ENCODE measurements at places on chromosomes 6 and 20.

- no peak overlapping the region for H3K27ac ChIP-seq
- H3K4me1 ChIP-seq, result peaks cover 11% of the 10 kb centered on the region
- no peak for DNase-seq
- no peak overlapping the region for H3K4me3 ChIP-seq
Observed at GRCh38 chr20:41222703-41223102, 85.4 kb downstream of the PLCG1 start.

- peaks cover 19% of the 10 kb centered on the region for H3K27me3 ChIP-seq
- H3K4me3 ChIP-seq, result no peak overlapping the region
- DNase-seq, result peak; percentile 2
- no peaks in the 10 kb centered on the region for H3K36me3 ChIP-seq
- peaks cover 5% of the 10 kb centered on the region for H3K4me1 ChIP-seq
Observed at GRCh38 chr20:21808863-21809664, 103.6 kb downstream of the PAX1 start.

- H3K27ac ChIP-seq, result no peak overlapping the region
- no peak overlapping the region for H3K4me3 ChIP-seq
Observed at GRCh38 chr6:16852671-16853070, 91.4 kb upstream of the ATXN1 start.

- peaks cover 2% of the 10 kb centered on the region for H3K4me1 ChIP-seq
- H3K27ac ChIP-seq, result no peak overlapping the region
- H3K36me3 ChIP-seq, result peaks cover 13% of the 10 kb centered on the region
- no peak for DNase-seq
- no peaks in the 10 kb centered on the region for H3K27me3 ChIP-seq
- H3K4me3 ChIP-seq, result no peak overlapping the region
Observed at GRCh38 chr6:26003102-26003694, 40.6 kb downstream of the TRIM38 start.

- peaks cover 5% of the 10 kb centered on the region for H3K27me3 ChIP-seq
- no peaks in the 10 kb centered on the region for H3K36me3 ChIP-seq
- DNase-seq, result no peak
- no peak overlapping the region for H3K4me3 ChIP-seq
- peaks cover 36% of the 10 kb centered on the region for H3K4me1 ChIP-seq
Observed at GRCh38 chr20:32628960-32629530, 43.9 kb upstream of the NOL4L start.

- peaks cover 6% of the 10 kb centered on the region for H3K36me3 ChIP-seq
- no peak overlapping the region for H3K4me3 ChIP-seq
- H3K4me1 ChIP-seq, result peaks cover 18% of the 10 kb centered on the region
- no peak for DNase-seq
- H3K27ac ChIP-seq, result no peak overlapping the region
Observed at GRCh38 chr6:88294702-88295101, 128.6 kb upstream of the CNR1 start.

DNA sequence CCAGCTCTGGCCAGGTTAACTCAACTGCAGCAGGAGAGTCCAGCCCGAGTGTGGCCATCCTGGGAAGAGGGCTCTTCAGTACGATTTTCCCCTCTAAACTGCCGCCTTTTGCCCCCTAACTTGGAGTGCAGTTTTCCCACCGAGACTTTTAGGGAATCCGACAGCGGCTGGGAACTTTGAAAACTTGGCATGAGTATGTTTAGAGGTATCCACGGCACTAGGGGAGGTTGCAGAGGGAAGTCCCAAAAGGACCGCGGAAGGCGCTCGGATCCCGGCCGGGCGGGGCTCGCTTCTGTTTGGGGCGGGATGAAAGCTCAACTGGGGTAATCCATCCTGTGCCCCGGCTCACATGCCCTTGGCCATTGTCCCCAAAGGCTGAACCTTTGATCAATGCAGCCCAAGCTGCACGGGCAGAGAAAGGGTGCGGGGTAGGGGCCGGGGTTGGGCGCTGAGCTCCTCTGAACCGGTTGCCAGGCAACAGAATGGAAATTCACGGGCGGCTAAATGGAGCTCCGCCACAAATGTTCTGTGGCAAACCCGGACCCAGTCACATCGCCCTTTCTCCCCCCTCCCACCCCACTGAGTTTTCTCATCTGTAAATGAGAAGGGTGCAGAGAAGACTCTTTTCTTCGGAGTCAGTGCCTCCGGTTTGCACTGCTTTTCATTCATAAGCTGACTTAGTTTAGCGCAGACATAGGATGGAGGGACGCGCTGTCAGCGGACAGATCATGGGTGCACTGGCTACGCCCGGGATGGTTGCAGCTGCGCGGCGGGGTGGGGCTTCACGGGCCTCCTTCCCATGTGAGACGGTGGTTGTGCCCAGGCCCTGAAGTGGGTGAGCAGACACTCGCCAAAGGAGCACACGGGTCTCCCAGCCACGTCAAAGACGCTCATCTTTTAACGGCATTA is 2.3 kb downstream of the BMP6 start:
- H3K27me3 ChIP-seq, result peaks cover 45% of the 10 kb centered on the region
- H3K4me1 ChIP-seq, result peaks cover 41% of the 10 kb centered on the region
- no peaks in the 10 kb centered on the region for H3K36me3 ChIP-seq
- peak; percentile 9 for DNase-seq
- peak overlapping the region; percentile 79 for H3K4me3 ChIP-seq

GRCh38 chr6:36615018-36615761 is 21.0 kb downstream of the SRSF3 start:
- H3K4me3 ChIP-seq, result no peak overlapping the region
- H3K36me3 ChIP-seq, result peaks cover 34% of the 10 kb centered on the region
- peaks cover 20% of the 10 kb centered on the region for H3K4me1 ChIP-seq
- H3K27ac ChIP-seq, result no peak overlapping the region
- no peak for DNase-seq
- H3K27me3 ChIP-seq, result no peaks in the 10 kb centered on the region

- no peak for DNase-seq
- H3K27ac ChIP-seq, result no peak overlapping the region
- no peaks in the 10 kb centered on the region for H3K27me3 ChIP-seq
- H3K36me3 ChIP-seq, result peaks cover 3% of the 10 kb centered on the region
Observed at GRCh38 chr6:116330511-116330910, 40.2 kb upstream of the DSE start.

GRCh38 chr6:21309807-21310221 is 283.7 kb upstream of the SOX4 start:
- DNase-seq, result no peak
- H3K4me3 ChIP-seq, result no peak overlapping the region
- H3K27me3 ChIP-seq, result peaks cover 9% of the 10 kb centered on the region
- H3K4me1 ChIP-seq, result no peaks in the 10 kb centered on the region
- no peak overlapping the region for H3K27ac ChIP-seq
- H3K36me3 ChIP-seq, result no peaks in the 10 kb centered on the region

- H3K4me3 ChIP-seq, result peak within 1 kb of the TSS; percentile 99
- peak; percentile 79 for DNase-seq
- peaks cover 6% of the 10 kb centered on the region for H3K4me1 ChIP-seq
- H3K27ac ChIP-seq, result peak within 1 kb of the TSS; percentile 95
Observed at GRCh38 chr6:28443112-28443773, at the start of gene ZSCAN23. ZSCAN23 (minus strand) TSS chr6:28443491; CDS start chr6:28436266, 7,225 bp downstream.

DNA sequence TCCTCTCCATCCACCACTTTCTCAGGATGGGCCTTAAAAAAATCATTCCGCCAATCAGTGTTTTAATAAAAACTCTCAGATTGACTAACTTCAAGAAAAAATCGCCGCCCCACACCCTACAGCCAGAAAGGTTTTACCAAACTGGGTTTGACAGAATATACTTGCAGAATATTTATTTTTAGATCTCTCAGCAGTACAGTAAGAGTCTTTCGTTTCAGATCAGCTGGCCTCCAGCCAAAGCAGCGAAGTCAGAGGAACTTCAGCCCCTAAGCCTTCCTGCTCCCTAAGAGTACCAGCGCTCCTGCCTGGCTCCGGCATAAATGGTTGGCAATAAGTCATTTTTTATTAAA is 24.7 kb downstream of the TBC1D7 start:
- peak; percentile 53 for DNase-seq
- H3K27me3 ChIP-seq, result no peaks in the 10 kb centered on the region
- H3K36me3 ChIP-seq, result peaks cover 49% of the 10 kb centered on the region

DNA sequence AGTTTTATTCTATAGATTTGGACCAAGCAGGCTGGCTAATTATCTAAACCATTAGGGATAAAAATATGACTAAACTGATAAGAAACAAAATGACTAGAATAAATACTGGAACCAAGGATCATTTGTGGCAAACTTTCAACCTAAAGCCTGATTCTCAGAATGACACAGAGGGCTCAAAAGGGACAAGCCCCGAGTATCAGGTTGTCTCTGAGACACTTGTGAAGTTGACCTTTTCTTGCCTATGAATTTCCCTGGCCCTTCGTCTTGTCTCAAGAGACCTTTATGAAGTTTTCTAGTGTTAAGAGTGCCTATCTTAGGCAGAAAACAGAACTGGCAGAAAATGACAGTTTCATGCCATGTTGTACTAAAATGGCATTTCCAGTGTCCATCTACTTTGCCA is 68.3 kb downstream of the IMPG1 start:
- H3K4me3 ChIP-seq, result no peak overlapping the region
- H3K27ac ChIP-seq, result no peak overlapping the region
- no peaks in the 10 kb centered on the region for H3K27me3 ChIP-seq
- no peaks in the 10 kb centered on the region for H3K36me3 ChIP-seq
- H3K4me1 ChIP-seq, result no peaks in the 10 kb centered on the region
- DNase-seq, result no peak

- peak; percentile 33 for DNase-seq
- H3K4me3 ChIP-seq, result no peak overlapping the region
- no peak overlapping the region for H3K27ac ChIP-seq
- H3K4me1 ChIP-seq, result peaks cover 50% of the 10 kb centered on the region
- peaks cover 21% of the 10 kb centered on the region for H3K36me3 ChIP-seq
Observed at GRCh38 chr6:111748231-111748647, 125.0 kb downstream of the FYN start.

DNA sequence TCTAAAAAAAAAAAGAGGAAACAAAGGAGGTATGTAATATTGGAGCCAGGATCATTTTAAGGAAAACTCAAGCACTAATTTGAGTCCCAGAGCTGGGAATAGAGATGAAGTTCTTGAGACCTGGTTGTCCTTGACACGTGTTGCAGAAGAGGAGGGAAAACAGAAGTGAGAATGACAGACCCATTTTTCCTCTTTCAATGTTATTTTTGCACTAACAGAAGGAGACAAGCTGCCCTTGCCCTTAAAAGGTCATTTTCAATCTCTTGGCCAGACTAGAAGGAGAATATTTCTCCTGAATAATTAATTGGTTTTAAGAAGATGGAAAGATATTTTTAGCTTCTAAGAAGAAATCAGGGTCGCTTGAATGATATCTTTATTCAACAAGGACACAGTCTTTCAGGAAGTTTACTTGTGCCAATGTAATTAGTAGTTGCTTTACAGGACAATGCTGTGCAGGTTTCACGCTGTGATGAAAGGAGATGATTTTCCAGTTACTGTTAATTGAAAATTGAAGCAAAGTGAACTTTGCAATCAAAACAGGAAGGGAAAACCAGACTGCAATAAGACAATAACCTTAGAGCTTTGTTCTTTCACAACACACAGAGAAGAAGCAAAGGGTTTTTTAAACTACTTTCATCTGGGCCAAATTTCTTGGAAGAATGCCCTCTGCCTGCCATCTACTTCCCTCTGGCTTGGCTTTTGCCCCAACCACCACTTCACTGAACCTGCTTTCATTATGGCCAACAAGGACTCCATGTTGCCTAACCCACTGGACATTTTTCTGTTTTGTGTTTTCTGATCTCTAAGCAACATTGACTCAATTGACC is 107.8 kb upstream of the SHLD1 start:
- no peaks in the 10 kb centered on the region for H3K27me3 ChIP-seq
- peak overlapping the region; percentile 48 for H3K27ac ChIP-seq
- H3K4me3 ChIP-seq, result no peak overlapping the region
- peaks cover 38% of the 10 kb centered on the region for H3K4me1 ChIP-seq
- H3K36me3 ChIP-seq, result peaks cover 21% of the 10 kb centered on the region
- no peak for DNase-seq

GRCh38 chr6:31418251-31418650 is 14.9 kb downstream of the MICA start:
- no peaks in the 10 kb centered on the region for H3K27me3 ChIP-seq
- no peak for DNase-seq
- H3K36me3 ChIP-seq, result peaks cover 37% of the 10 kb centered on the region
- H3K4me3 ChIP-seq, result no peak overlapping the region
- H3K4me1 ChIP-seq, result peaks cover 23% of the 10 kb centered on the region

- H3K4me1 ChIP-seq, result no peaks in the 10 kb centered on the region
- peaks cover 6% of the 10 kb centered on the region for H3K27me3 ChIP-seq
- DNase-seq, result no peak
- H3K36me3 ChIP-seq, result no peaks in the 10 kb centered on the region
Observed at GRCh38 chr6:99066044-99066443, 118.3 kb upstream of the FBXL4 start.

DNA sequence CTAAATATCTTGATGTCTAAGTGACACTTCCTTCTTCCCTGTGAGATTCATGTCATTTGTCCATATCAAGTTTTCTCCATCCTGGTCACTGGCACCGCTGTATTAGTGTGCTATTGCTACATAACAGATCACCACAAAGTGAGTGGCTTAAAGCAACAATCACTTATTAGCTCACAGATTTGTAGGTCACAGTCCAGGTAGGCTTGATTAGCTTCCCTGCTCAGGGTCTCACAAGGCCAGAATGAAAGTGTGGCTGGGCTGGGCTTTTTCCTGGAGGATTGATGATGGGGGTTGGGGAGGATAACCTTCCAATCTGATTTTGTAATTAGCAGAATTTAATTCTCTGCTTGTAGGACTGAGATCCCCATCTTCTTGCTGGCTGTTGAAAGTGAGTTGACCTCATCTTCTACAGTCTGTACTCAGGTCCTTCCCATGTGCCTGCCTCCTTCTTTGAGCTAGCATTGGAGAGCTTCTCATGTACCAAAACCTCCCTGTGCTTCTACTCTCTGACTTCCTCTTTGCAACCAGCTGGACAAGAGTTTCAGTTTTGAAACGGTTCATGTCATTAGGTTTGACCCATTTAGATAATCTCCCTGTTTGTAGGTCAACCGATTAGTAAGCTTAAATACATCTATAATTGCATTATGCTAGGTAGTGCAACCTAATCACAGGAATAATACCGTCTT is 152.4 kb upstream of the MAN1A1 start:
- no peak overlapping the region for H3K27ac ChIP-seq
- H3K27me3 ChIP-seq, result no peaks in the 10 kb centered on the region
- H3K4me3 ChIP-seq, result no peak overlapping the region
- no peak for DNase-seq
- H3K36me3 ChIP-seq, result no peaks in the 10 kb centered on the region

DNA sequence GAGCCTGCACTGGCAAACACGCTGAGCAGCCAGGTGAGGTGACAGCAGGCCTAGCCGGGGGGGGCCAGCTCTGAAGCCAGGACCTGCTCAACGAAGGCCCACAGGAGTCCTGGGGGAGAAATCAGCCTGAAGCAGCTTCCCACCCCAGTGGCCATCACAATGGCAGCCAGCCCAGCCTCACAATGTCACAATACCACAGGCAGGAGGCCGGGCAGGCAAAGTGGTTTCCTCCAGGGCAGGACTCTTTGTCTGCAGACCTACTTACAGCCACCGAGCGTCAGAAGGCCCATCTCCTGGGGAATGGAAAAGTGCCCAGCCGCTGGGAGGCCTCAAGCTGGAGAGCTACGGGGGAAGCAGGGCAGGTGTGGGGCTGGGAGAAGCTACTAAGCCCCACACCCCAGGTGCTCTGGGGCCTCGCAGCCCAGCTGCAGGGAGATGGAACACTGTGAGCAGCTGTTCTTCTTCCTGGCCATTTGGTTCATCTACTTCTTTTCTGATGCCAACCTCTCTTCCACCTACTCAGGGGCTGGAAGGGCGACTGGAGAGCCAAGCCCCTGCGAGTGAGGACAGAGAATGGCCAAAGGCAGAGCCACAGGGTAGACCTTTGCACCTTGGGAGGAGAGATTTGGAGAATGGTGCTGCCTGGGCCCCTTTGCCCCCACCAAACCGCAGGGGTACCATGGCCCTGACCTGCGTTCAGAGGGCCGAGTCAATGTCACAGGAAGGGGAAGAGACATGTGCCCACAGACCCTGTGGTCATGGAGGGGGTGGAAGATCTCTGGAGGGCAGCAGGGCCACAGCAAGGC is 22.3 kb upstream of the AVP start:
- no peak overlapping the region for H3K4me3 ChIP-seq
- H3K36me3 ChIP-seq, result peaks cover 15% of the 10 kb centered on the region
- peaks cover 14% of the 10 kb centered on the region for H3K4me1 ChIP-seq
- H3K27ac ChIP-seq, result no peak overlapping the region
